ENCODE measurements at places on chromosomes 5 and 9. TPM values are rescaled to one million over a fixed set of nuclear protein-coding genes. Genes with fewer than 3 reads are reported as not detected.

GRCh38 chr5:41402845-41403244, 107.6 kb downstream of the PLCXD3 start:
- no peaks in the 10 kb centered on the region for H3K4me1 ChIP-seq
- H3K4me3 ChIP-seq: no peak overlapping the region
- no peaks in the 10 kb centered on the region for H3K27me3 ChIP-seq
- no peak for DNase-seq
- no peak overlapping the region for H3K27ac ChIP-seq

- H3K36me3 ChIP-seq: no peaks in the 10 kb centered on the region
- no peaks in the 10 kb centered on the region for H3K27me3 ChIP-seq
- no peak for DNase-seq
- no peak overlapping the region for H3K4me3 ChIP-seq
These were observed 2396.1 kb upstream of the C9orf72 start for GRCh38 chr9:29969408-29969807.

- no peaks in the 10 kb centered on the region for H3K27me3 ChIP-seq
- H3K36me3 ChIP-seq: no peaks in the 10 kb centered on the region
- no peak overlapping the region for H3K27ac ChIP-seq
- DNase-seq: no peak
These were observed 970.2 kb upstream of the COX7C start for GRCh38 chr5:85647349-85648127.

- H3K27ac ChIP-seq: no peak overlapping the region
- H3K36me3 ChIP-seq: no peaks in the 10 kb centered on the region
- no peaks in the 10 kb centered on the region for H3K4me1 ChIP-seq
These were observed 101.7 kb downstream of the GNA14 start for GRCh38 chr9:77546376-77546950.

- no peak overlapping the region for H3K4me3 ChIP-seq
- no peaks in the 10 kb centered on the region for H3K27me3 ChIP-seq
- H3K4me1 ChIP-seq: no peaks in the 10 kb centered on the region
- H3K27ac ChIP-seq: no peak overlapping the region
- no peaks in the 10 kb centered on the region for H3K36me3 ChIP-seq
- no peak for DNase-seq
These were observed 135.9 kb upstream of the DHFR start for GRCh38 chr5:80790698-80791097.

- H3K4me3 ChIP-seq: no peak overlapping the region
- H3K27me3 ChIP-seq: no peaks in the 10 kb centered on the region
- no peaks in the 10 kb centered on the region for H3K36me3 ChIP-seq
- no peak for DNase-seq
These were observed 13.9 kb downstream of the TTC39B start for GRCh38 chr9:15293084-15293483.

DNA sequence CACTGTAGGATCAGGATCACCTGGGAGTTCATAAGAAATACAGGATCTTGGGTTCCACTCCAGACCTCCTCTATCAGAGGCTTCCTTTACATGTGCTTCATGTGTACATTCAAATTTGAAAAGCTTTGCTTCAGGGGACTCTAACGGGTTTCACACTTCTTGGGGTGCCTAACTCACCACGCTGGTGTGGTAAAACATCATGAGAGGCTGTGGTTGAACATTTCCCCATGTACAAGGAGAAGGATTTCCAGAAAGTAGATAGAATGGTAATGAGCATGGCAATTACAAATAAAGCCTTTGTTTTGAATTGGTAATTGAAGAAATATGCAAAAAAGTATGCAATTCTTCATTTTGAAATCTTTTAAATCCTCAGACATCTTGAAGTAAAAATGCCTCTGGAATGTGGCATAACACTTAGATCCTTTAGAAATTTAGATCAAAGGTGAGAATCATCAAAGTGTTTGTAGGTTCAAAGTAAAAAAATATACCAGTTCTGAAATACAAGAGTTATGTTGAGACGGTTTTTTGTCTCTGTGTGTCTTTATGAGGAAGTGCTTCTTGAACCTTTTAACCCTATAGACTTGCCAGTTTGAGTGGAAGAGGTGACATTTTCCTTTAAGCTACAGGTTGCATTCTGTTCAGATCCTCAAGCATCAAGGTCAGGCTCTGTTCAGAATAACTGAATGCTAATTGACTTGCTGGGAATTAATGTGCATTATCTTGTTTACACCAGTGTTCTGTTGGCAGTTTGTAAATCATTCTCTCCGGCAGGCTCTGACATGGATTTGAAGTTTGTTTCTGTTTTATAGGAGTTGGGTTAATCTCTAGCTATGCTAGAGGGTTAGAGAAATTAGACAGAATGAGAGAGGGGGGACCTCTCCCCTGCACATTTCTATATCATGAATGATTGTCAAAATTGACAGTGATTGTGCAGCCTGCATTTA, 415.3 kb downstream of the MAN2A1 start:
- no peak for DNase-seq
- H3K27me3 ChIP-seq: no peaks in the 10 kb centered on the region
- no peak overlapping the region for H3K27ac ChIP-seq
- H3K36me3 ChIP-seq: no peaks in the 10 kb centered on the region
- H3K4me3 ChIP-seq: no peak overlapping the region

- H3K27ac ChIP-seq: peak overlapping the region; percentile 21
- no peak overlapping the region for H3K4me3 ChIP-seq
- no peaks in the 10 kb centered on the region for H3K4me1 ChIP-seq
- no peak for DNase-seq
- no peaks in the 10 kb centered on the region for H3K27me3 ChIP-seq
These were observed 9.8 kb downstream of the SECISBP2 start for GRCh38 chr9:89328064-89328463.

GRCh38 chr5:133907075-133907474, 61.4 kb downstream of the C5orf15 start:
- no peaks in the 10 kb centered on the region for H3K36me3 ChIP-seq
- no peaks in the 10 kb centered on the region for H3K27me3 ChIP-seq
- H3K27ac ChIP-seq: no peak overlapping the region

DNA sequence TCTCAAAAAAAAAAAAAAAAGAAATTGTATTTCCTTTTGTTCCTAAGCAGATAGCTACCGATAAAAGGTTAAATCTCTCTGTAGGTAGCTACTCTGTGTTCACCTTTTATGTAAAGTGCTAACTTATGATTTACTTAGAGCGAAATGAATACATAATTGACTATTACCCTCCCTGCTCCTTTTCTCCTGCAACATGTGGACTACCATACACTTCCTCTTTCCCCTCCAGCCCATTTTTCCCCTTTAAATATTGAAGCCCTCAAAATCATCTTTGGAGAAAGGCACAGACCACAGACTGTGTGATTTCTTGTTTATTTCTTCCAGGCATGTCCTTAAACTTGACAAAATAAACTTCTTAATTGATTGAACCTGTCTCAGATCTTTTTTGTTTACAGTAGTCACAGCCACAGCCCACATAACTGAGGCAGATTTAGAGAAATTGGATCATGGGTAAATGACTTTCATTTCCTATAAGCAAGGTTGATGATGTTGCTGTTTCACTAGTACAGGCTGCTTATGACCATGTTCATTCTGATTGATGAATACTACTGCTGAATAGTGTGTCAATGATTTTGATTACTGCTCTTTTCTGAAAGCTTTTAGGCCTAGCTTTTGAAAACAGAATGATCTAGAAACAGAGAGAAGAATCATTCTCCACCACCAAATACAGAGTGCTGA, 59.2 kb downstream of the PHAX start:
- no peak for DNase-seq
- no peaks in the 10 kb centered on the region for H3K27me3 ChIP-seq
- H3K27ac ChIP-seq: no peak overlapping the region
- H3K36me3 ChIP-seq: no peaks in the 10 kb centered on the region

DNA sequence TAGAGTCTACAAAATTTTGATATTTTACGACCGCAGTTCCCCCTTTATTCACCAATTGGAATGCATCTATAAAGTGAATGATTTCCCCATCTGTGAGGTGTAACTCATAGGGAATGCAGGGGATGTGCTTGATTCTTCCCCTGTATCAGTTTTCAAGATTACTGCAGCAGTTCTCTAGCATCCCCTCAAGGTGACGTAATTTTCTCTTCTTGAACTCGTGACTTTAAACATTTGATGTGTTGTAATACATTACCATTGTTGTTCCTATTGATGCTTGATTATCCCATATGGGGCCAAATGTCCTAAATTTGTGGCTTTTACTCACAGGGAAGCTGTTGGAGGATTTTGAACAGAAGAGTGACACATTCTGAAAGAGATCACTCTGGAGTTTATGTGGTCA, 240.2 kb downstream of the CD180 start:
- no peak overlapping the region for H3K27ac ChIP-seq
- H3K36me3 ChIP-seq: no peaks in the 10 kb centered on the region
- DNase-seq: no peak
- H3K4me1 ChIP-seq: peaks cover 24% of the 10 kb centered on the region

GRCh38 chr9:111945216-111945615, 48.6 kb downstream of the UGCG start:
- H3K27me3 ChIP-seq: no peaks in the 10 kb centered on the region
- H3K27ac ChIP-seq: no peak overlapping the region
- DNase-seq: peak; percentile 60
- H3K36me3 ChIP-seq: no peaks in the 10 kb centered on the region

SPINK1 gene
- not detected for total RNA-seq

FIBCD1 gene
- not detected for total RNA-seq

Data from endothelial cell of umbilical vein (primary cell).